Heart right ventricle (tissue), 16 donors: ENCODE measurements at places on chromosomes 3 and 15. TPM values are rescaled to one million over a fixed set of nuclear protein-coding genes. Genes with fewer than 3 reads are reported as not detected.

- DNase-seq: no peak
Observed at GRCh38 chr3:177598097-177598833, 401.0 kb upstream of the TBL1XR1 start.

- DNase-seq: no peak
Observed at GRCh38 chr3:122247087-122247824, 63.8 kb downstream of the CASR start.

Gene SEMA6D
- 11.5 TPM for total RNA-seq

- DNase-seq: no peak
Observed at GRCh38 chr3:136512381-136512780, 239.8 kb downstream of the STAG1 start.

- no peak for DNase-seq
Observed at GRCh38 chr15:71792521-71792920, 17.8 kb upstream of the NR2E3 start.

- no peak for DNase-seq
Observed at GRCh38 chr3:60313951-60314461, 937.2 kb downstream of the FHIT start.

- no peak for DNase-seq
Observed at GRCh38 chr15:69577397-69577796, 124.8 kb downstream of the RPLP1 start.

- peak; percentile 89 for DNase-seq
Observed at GRCh38 chr3:141876381-141876890, at the start of gene ATP1B3. Gene ATP1B3, plus strand, starts transcription at chr3:141876643. Its CDS starts 159 bp downstream, at chr3:141876802.

DNA sequence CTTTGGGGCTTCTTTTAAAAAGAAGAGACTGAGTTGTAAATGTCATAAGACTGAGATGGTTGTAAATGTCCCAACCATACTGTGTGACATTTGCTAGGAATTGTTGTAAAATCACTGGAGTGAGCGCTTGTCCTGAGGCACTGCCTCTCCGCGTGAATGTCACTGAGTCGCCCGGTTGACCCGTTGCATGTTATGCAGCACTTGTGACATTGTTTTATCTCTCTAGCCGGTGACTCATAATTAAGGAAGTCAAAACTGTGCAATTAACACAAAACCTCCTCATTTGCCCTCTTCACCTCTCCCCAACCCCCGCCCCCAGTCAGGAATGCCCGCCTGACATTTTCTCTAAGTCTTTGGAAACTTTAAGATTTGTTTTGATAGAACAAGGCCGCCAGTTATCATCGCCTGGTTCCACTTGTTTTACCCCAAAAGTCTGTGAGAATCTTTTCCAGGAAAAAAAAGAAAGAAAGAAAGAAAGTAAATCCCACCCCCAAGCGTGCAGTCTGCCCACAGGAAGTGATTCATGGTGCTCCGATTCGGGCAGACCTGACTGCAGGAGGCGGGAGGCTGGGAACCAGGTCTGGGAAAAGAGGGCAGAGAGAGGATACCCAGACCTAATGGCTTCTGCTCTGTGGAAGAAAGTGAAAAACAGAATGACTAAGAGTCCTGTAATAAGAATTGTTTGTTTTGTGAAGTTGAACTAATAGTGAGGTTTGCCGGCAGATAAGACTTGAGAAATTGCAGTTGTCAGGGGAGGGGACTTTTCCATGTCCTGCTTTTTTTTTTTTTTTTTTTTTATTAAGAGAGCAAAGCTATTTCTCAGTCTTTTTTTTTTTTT, 84.8 kb downstream of the SMAD3 start:
- peak; percentile 75 for DNase-seq

GRCh38 chr3:136194409-136195257, 1.5 kb downstream of the MSL2 start:
- DNase-seq: no peak

- DNase-seq: no peak
Observed at GRCh38 chr3:150268426-150269391, 139.4 kb upstream of the TSC22D2 start.

Gene MYZAP
- total RNA-seq: 505 TPM

DNA sequence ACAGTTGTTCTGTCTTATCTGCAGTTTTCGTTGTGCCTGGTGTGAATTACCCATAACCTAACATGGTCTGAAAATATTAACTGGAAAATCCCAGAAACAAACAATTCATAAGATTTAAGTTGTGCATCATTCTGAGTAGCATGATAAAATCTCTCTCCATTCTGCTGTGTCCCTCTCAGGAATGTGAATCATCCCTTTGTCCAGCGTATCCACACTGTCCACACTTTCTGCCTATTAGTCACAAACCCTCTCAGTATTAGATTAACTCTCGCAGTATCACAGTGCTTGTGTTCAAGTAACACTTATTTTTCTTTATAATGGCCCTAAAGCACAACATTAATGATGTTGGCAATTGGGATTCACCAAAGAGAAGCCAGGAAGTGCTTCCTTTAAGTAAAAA, 203.2 kb downstream of the CGGBP1 start:
- DNase-seq: no peak

Gene PDIA5
- total RNA-seq: 8.0 TPM

Gene CFAP44
- total RNA-seq: 2.0 TPM

DNA sequence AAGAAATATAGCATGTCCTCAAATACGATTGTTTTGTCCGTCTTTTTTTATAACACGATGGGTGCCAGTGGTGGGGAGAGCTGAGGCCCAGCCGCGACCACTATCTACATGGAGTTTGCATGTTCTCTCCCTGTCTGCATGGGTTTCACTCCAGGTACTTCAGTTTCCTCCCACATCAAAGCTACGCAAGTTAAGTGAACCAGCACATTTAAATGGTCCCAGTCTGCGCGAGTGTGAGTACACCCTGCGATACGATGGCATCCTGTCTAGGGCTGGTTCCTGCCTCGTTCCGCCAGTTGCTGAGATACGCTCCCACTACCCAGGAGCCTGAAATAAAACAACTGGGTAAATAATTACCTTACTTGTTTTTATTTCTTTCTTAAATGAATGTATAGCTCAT, 40.6 kb downstream of the ATP13A3 start:
- no peak for DNase-seq

Gene TF
- total RNA-seq: 2.0 TPM

DNA sequence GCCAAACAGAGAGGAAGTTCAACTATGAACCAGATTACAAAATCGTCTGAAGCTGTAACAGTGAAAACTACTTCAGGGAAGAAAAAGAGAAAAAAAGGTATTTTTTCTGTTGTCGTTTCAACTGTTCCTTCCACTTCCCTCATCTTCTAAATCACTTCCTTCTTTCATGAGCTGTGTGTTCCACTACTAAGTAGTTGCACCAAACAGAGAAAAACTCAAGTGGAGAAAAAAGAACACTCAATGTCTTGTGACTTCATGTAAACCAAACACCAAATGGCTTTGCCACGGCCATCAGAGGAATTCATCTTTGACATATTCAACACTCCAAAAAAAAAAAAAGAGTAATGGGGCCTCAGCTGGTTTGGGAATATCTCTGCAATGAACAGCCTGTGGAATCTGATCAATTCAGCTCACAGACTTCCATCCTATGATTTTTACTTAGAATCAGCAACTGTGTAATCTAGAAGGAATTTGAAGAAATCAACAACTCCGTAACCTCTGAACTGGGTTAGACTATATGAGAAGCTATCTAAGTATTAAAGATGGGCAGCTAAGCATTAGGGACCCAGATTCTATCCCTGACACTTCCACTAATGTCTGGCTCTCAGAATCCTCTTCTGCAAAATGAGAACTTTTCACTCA, 47.5 kb upstream of the RNF7 start:
- DNase-seq: no peak

DNA sequence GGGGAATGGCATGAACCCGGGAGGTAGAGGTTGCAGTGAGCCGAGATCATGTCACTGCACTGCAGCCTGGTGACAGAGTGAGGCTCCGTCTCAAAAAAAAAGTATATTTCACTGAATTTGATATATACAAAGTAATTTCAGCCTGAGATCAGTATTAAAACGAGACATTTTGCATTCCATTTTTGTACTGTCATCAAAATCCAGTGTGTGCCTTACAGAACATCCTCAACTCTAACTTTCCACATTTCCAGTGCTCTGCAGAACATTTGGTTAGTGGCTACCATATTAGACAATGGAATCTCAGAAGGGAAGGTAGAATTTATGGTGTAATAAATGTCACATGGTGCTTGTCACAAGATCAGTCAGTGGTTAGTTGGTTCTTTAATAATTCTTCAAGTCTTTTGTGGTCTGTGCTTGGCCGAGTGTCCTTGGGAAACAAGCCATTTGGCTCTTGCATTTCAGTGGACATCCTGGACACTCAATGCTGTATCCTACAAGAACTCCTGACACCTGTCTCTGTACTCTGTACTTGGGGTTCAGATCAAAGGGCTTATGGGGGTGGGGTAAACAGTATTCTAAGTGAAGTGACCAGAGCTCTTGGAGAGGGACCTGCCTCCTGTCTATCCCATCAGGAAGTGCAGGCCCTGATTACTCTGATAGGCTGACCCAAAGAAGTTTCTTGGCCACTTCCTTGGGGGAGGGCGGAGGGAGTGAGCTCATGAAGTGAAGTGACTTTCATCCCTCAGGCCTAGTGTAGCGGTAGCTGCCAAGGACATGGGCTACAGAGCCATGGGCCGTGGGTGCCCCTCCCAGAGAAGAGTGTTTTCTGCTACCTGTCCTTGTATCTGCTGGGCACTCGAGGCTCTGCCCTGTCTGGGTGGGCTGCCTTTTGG, 3.7 kb downstream of the ACVR2B start:
- no peak for DNase-seq

Gene CYP8B1
- not detected for total RNA-seq

Gene SLC6A1
- total RNA-seq: 1.9 TPM

Gene LMOD3
- total RNA-seq: 199 TPM

GRCh38 chr3:158152186-158152585, 42.3 kb downstream of the RSRC1 start:
- no peak for DNase-seq

DNA sequence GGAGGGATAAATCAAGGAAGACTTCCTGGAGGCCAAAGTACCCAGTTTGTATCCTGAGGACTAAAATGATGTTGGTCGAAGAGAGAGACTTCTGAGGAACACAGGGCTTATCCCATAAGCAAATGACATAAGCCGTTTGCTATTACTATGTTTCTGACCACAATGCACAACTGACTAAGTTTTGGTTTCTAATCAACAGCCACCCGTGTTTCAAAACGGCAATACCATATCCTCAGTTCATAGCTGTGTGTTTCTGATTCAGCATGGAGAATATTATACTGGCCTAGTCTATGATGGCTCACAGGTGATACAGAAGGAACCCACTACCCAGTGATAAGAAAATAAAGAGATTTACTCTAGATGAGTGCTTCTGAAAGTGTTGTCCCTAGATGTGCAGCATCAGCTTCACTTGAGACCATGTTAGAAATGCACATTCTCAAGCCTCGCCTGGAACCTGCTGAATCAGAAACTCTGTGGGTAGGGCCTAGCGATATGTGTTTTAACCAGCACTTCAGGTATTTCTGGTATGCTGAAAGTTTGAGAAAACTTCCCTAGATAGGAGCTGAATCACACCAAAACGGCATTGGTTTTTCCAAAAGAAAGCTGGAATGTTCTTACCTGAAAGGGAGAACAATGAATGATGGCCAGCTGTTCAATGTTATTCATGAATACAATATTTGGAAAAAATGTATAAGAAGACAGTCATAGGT, 639.7 kb upstream of the NR2F2 start:
- DNase-seq: no peak

Gene CD200
- total RNA-seq: 2.4 TPM

Gene IGSF10
- 0.93 TPM for total RNA-seq

- DNase-seq: no peak
Observed at GRCh38 chr3:112086875-112087524, 811 bp downstream of the C3orf52 start.

Gene SCAANT1
- total RNA-seq: not detected

GRCh38 chr3:12716605-12717151, 42.4 kb downstream of the TMEM40 start:
- DNase-seq: no peak

DNA sequence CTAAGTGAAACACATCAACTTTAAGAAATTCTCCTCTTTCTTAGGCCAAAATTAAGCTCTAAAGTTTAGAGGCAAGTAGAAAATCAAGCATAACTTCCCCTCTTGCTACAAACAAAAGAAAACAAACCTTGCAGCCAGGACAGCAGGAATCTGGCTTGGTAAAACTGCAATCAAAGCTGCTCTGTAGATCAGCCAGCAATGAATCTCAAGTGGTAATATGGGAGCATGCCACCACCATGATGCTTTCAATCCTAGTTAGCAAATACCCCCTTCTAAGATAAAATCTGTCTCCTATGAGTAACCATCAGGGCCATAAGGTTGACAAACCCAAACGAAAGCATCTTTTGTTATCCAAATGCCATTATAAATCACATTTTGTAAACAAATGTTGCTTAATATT, 208.3 kb upstream of the PLSCR5 start:
- DNase-seq: no peak

DNA sequence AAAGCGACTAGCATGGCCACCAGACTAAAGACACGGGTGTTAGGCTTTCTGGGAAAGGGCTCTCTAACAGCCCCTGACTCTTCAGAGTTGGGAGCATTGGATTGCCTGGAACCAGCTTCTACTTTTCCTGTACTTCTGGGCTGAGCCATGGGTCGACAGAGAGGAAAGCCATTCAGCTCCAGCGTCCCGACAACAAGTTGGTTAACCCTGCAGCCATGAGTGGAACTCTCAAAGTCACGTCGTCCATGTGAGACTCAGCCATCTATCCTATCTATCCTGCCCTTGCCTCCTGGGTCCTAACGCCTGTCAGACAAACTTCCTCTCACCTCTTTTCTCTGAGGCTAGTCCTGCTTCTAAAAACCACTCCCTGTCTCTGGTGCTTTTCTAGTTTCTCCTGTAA, 32.6 kb upstream of the TBC1D5 start:
- no peak for DNase-seq

Gene LDHAL6B
- total RNA-seq: not detected

DNA sequence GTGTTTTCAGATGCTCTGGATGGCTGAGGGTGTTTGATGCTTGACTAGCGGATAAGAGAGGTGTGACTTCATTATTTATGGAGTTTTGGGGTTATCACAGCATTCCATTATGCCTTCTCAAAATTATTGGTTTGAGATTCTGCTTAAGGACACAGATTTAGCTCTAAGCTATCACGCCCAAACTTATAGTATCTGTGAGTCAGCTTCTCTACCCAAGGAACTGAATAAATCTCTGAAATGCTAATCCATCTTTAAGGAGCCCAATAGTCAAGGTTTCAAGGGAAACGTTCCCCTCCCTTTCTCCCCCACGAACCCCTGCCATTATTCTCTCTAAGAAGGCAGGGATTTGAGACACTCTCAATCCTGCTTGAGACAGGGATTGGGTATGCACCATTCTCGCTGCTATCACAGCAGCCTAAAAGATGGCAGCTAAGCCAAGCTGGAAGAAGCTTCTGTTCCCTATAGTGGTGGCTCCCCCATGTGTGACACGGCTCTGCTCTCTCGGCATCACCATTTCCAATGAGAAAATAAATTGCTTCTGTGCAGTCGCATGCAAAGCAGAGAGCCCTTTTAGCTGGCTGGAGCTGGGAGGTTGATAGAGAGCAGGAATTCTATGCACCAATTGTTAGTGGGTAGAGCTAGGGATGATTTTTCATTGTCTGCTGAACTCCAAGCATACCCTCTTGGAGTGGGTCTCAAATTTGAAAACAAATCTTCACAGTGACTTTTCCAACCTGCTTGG, 151.1 kb downstream of the IL20RB start:
- no peak for DNase-seq

GRCh38 chr15:84762840-84763572, 14.6 kb downstream of the ZNF592 start:
- DNase-seq: no peak
